ENCODE measurements at places on chromosomes 11 and 22.
A peak's percentile ranks its signal among the peaks of the same experiment; 100 is the strongest.

DNA sequence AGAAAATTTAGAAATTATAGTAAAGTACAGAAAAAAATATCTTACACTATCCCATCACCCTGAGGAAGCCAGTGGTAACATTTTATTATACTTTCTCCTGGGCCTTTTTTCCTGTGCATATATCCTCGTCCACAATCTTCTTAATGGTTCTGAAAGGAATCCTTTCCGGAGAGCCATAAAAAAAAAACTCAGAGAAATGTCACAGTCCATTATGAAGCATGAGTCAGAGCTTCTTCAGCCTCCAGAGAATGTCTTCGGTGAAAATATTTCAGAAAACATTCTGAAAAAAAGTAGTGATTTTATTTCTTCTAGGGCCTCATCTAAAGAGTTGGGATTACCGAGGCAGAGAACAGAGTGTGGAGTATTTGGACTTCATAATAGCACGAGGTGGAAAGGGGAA lies 163.4 kb downstream of the INSC start:
- no peak for DNase-seq

DNA sequence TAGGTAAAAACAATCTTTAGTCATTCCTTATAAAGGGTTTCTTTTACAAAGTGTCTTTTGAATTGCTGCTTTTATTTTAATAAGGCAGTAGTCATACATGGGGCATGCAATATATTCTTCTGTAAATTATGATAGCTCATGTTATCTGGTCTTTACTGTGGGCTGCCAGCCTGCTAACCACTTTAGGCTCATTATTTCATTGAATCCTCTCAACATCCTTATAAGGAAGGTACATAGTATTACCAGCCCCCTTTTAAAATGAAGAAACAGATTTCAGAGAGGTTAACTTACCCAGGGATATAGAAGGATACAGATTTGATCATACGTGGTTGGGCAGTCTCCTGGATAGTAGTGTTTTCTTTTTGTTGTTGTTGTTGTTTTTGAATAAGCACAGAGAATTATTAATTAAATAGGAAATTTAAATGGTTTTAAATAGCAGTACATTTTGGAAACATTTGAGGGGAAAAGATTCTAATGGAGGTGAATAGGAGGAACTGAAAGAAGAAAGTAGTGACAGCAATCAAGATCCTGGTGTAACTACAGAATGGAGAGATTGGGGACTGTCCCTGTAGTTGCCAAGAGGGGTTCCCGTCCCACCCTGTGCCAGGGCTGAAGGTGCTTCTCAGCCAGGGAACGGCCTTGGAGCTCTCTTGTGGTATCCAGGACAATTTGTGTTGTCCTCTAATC lies 21.0 kb downstream of the SPECC1L start:
- no peak for DNase-seq

GRCh38 chr11:69656536-69657455 lies 15.8 kb downstream of the CCND1 start:
- no peak for DNase-seq

GRCh38 chr11:69337211-69337721 lies 43.3 kb downstream of the MYEOV start:
- peak; percentile 36 for DNase-seq

DNA sequence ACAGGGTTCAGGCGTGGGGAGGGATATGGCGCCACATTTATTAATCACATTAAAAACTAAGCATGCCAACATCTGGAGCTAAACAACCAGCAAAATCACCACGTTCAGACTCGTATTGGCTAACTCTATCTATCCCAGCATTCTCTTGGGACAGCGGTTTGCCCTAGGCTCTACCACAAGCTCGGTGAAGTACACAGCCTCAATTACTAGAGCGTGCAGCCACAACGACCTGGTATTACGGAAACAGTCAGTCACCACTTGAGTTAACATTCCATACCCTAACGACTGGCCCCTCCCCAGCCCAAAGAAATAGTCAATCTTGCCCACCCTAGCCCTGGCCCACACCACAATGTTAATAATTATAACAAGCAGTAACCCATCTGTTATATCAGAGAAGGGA lies 32.1 kb downstream of the APOL5 start:
- no peak for DNase-seq

DNA sequence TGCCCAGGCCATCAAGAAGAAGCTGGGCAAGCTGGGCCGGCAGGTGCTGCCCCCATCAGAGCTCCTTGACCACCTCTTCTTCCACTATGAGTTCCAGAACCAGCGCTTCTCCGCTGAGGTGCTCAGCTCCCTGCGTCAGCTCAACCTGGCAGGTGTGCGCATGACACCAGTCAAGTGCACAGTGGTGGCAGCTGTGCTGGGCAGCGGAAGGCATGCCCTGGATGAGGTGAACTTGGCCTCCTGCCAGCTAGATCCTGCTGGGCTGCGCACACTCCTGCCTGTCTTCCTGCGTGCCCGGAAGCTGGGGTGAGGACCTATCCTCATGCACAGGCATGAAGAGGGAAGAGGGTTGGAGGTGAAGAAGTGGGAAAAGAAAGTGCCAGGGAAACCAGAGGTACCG lies 5.3 kb upstream of the NHERF4 start:
- DNase-seq: no peak

DNA sequence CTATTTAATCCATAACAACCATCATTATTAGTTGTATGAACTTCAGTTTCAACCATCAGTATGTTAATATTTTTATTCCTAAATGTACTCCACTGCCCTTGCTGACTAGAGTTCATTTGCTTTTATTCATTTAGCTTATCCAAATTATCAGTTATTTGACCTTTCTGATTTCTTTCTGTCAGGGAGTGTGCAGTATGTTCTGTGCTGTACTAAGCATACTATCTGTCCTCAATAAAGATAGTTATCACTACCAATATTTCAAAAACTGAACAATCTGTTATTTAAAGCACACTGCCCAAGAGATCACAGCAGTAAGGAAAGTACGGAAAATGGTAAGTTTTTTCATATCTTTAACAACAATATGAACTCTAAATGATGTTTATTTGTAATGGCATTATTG lies 8.3 kb downstream of the SLC36A4 start:
- DNase-seq: no peak

GRCh38 chr11:46916286-46917108 lies 1.9 kb downstream of the LRP4 start:
- DNase-seq: no peak

- no peak for DNase-seq
Observed at GRCh38 chr11:121282886-121283502, 9.6 kb upstream of the SC5D start.

- no peak for DNase-seq
Observed at GRCh38 chr11:3894128-3894731, 38.8 kb downstream of the STIM1 start.

- DNase-seq: no peak
Observed at GRCh38 chr11:23732026-23732425, 764.8 kb upstream of the LUZP2 start.

DNA sequence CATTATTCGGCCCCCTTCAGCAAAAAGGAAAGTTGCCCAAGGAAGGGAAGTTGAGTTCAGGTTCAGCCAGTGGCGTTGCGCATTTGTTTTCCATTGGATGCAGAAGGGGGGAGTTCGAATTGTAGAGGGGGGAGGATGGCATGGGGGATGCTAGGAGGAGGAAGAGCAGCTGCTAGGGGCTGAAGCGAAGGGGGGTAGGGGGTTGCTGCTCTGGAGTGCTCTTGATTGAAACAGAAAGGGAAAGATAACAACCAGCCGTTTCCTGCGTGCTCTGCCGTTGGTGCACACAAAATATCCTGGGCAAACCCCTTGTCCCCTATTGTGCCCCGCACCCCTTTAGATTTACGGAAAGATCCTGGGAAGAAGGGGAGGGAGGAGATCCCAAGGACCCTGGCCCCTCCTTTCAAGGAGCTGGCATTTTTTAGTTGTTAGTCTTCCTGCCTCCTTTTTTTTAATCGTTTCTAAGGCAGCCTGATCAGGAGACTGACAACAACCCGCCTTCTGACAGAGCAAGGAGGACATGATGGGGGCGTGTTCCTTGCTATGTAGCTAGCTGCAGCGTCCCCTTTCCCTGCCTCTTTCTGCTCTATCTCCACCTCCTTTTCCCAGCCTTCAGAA lies 2.1 kb downstream of the KMT2A start:
- DNase-seq: peak; percentile 28

GRCh38 chr22:50012211-50013181 lies at the start of gene IL17REL:
TSS of gene IL17REL (minus strand) at chr22:50012765. CDS start at chr22:50012646, 119 bp downstream.
- DNase-seq: no peak
